ENCODE measurements at places on chromosomes 12 and 14. TPM values are rescaled to one million over a fixed set of nuclear protein-coding genes. Genes with fewer than 3 reads are reported as not detected.
A peak's percentile ranks its signal among the peaks of the same experiment; 100 is the strongest.

ENDOU gene
- total RNA-seq: 0.11 TPM

DNA sequence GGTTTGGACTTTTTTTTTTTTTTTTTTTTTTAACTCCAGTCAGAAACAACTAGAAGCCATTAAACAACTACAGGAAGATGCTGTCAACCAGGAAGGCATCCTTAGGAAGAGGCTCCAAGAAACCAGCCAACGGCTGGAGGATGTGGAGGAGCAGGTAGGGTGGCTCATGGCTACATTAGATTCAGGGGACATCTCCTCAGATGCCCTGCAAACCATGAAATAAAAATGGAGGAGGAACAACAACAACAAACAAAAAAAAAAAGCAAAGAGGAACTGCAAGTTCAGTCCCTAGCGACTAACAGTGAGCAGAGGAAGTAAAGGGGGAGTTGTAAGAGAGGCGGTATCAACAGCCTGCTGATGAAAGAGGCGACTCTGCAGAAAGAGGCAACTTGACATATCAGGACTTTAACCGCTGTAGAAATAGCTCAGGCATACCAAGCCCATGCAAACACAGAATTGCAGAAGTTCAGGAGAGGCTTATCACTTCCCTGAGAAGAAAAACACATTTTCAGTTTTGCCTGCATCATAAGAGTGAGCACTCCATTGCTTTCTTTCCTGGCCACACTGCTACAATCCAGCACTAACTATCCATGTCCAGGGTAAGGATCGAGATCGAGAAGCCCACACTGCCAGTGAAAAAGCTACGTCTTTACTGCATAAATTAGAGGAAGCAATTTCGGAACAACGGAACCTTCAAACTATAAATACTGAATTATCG lies 103.5 kb upstream of the BCAT1 start:
- DNase-seq: peak; percentile 15

LRRIQ1 gene
- 0.11 TPM for total RNA-seq

- no peak for DNase-seq
Observed at GRCh38 chr12:113231235-113232088, 10.2 kb downstream of the TPCN1 start.

GRCh38 chr14:20690848-20691640 lies 2.5 kb downstream of the ANG start:
- DNase-seq: peak; percentile 57

DNA sequence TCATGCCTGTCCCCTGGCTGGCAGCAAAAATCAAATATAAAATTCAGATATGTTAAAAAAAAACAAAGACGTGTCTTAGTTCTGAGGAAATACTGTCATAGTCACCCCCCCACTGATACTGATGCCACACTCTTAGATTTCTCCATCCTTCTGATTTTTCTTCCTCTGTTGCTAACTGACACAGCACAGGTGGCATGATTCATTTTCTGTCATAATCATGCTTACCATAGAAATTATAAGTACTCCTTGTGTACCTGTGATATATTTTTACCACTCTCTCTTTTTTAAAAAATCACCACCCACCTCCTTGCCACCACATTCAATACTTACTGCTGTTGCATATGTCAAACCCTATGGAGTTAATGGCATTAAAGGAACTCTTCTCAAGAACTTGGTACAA lies 209.2 kb downstream of the PPM1H start:
- no peak for DNase-seq

DNA sequence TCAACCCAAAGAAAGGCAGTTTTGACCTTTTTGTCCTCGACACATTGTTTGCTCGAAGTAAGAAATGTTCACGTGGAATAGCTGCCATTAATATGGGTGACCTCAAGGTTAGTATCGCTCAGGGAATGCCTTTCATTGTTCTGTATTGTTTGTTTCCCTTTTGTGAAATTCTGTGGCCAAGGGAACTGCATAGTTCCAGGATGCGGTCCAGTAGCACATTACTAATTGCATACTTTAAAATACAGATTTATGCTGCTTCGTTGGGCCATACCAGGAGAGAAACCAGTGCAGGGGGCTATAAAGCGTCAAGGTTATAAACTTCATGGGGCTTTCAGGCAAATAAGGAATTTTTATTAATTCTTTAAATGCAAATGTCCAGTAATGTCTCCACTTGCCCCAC lies 73.3 kb upstream of the USP44 start:
- no peak for DNase-seq

DNA sequence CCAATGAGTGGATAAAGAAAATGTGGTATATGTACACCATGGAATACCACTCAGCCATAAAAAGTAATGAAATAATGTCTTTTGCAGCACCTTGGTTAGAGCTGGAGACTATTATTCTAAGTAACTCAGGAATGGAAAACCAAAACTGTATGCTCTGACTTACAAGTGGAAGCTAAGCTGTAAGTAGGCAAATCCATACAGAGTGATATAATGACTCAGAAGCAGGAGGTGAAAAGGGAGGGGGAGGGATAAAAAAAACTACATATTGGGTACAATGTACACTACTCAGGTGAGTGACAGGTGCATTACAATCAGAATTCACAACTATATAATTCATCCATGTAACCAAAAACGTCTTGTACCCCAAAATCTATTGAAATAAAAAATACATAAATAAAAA lies 15.1 kb upstream of the CLEC1A start:
- DNase-seq: no peak

DNA sequence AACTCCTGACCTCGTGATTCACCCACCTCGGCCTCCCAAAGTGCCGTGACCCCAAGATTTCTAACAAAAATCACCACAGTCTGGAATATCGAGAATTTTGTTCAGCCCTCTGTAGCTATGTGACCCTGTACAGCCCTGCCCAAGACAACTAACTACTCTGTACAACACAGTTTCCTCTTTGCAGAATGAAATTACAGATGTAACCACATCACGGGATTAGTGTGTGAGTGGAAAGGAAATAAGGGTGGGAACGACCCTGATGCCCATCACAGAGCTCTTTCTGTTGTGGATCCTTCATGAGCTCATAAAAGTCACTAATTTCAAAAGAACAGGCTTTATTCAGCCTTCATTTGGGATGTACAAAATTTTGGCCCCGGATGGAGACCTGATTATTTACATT lies 50.5 kb upstream of the KRR1 start:
- DNase-seq: no peak

B3GNT4 gene
- total RNA-seq: not detected

NFE2 gene
- total RNA-seq: not detected

GRCh38 chr14:29216268-29217232 lies 450.0 kb downstream of the FOXG1 start:
- no peak for DNase-seq

GRCh38 chr14:97336816-97337215 lies 539.6 kb downstream of the VRK1 start:
- DNase-seq: no peak

GRCh38 chr14:52917735-52918134 lies 33.1 kb downstream of the FERMT2 start:
- no peak for DNase-seq

- no peak for DNase-seq
Observed at GRCh38 chr14:58663494-58664111, 25.8 kb downstream of the DACT1 start.

DNA sequence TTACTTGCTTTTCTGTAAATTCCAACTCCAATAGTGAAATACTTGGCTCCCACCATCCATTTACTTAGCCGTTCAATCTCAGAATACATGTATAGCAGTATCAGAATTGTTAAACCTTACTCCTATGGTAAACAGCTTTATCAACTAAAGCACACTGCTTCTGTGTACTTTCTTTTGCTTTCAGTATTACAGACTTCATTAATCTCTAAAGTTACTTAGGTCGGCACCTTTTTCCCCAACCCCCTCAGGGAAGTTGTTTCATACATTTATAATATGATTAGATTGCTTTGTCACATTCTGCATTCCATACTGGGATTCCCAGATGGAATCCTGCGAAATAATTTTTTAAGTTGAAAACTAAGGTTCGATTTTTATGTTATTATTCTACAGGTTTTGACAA lies 12.5 kb downstream of the AVPR1A start:
- DNase-seq: no peak

- no peak for DNase-seq
Observed at GRCh38 chr14:43778937-43779639, 728.0 kb downstream of the FSCB start.
